Smooth muscle cell of the brain vasculature (primary cell): ENCODE measurements at places on chromosomes 3 and 15.

DNA sequence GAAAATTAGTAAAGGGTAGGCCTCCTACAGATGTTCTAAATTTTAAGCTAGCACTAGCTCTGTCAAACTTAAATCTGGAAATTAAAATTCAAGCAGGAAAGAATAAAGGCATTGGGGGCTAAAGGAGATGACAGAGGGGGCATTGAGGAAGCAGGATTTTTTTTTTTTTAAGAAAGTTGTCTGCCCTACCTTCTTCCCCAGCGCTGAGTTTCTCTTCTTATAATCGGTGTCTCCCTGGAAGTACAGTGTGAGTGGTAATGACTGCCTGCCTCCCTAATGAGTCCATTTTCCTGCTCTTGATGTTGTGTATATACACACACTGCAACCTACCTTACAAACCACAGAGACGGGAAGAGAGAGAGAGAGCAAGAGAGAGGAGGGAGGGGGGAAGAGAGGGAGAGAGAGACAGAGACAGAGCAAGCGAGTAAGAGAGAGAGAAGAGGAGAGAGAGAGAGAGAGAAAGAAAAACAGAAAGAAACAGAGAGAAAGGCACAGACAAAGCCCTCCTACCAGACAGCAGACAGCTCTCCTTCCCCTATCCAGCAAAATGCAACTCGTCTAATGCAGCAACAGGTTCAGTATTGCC, 47.0 kb downstream of the ZBTB20 start:
- no peak for DNase-seq

DNA sequence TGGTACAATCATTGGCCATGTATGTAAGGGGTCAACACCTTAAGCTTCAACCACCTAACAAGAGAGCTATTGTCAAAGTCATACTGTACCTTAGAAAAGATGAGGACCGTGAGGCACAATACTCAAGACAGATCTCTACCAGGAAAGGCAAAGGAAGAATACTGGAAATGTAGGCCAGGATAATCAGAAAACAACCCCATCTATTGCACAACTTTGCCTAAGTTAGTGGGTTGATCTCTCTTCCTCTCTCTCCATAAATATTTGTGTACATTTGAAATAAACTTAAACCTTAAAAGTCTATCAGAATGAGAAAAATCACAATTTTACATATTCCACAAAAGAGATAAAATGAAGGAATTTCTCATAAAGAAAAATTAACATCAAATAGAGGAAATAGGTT, 556.9 kb downstream of the MECOM start:
- no peak for DNase-seq

DNA sequence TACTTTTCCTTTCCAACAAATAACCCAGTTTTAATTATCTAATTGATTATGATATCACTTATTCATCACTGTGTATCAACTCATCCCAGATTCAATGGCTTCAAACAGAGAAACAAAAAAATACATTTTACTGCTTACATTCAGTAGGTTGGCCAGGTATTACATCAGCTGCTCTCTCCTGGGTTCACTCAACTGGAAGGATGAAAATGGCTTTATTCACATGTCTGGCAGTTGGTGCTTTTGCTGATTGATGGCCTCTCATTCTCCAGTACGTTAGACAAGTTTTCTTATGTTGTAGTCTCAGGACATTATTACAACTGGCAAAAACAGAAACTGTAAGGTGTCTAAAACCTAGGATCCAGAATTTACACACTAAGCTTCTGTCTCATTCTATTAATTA, 811.0 kb upstream of the ALCAM start:
- DNase-seq, result no peak

GRCh38 chr15:51887887-51888592, 58.6 kb downstream of the TMOD3 start:
- DNase-seq, result no peak

- no peak for DNase-seq
Measured at GRCh38 chr3:23356923-23357322, 153.8 kb downstream of the UBE2E2 start.

DNA sequence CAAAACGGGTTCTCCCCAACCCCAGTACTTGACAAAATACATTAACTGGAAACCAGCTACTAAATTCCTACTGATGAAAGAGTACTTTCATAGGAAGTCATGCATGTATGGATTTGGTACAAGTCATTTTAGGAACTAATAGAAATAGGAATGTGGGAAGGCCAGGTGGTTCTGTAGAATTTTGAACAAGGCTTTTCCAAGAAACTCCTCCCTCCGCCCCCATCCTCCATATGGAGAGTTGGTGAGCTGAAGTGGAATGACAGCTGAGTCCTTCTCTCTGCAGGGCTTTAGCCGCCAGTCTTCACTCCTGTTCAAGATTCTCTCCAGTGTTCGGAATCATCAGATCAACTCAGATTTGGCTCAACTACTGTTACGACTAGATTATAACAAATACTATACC, 33.2 kb downstream of the TUBGCP4 start:
- DNase-seq, result no peak

GRCh38 chr15:42404461-42405235, 45.3 kb downstream of the CAPN3 start:
- no peak for DNase-seq

GRCh38 chr3:12750223-12750622, 8.8 kb downstream of the TMEM40 start:
- no peak for DNase-seq

- no peak for DNase-seq
Measured at GRCh38 chr3:190486533-190486864, 27.4 kb upstream of the IL1RAP start.

DNA sequence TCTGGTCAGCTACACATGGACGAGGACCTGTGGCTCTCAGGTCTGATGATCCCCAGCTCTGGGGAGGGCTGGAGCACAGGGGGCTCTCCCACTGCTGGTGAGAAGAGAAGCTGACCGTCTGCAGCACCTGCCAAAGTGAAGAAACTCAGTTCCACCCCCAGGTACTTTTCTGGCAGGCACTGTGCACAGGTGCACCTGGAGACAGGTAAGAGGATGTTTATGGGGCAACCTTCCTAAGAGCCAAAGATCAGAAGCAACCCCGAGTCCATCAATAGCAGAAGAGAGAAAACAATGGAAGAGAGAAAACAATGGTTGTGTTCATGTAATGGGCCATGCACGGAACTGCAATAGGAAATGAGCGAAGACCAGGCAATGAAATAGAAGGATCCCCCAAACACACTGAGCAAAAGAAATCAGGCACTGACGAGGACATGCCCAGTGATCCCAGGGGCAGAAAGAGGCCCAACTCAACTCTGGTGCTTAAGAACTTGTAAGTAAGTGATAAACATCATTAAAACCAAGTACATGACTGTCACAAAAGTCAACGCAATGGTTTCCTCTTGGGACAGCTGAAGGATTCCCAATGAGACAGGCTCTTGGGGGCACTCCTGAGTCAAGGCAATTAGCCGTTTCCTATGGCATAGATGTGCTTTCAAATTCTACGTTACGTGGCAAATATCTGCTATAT, 95.0 kb upstream of the ALDH1A3 start:
- DNase-seq, result no peak

DNA sequence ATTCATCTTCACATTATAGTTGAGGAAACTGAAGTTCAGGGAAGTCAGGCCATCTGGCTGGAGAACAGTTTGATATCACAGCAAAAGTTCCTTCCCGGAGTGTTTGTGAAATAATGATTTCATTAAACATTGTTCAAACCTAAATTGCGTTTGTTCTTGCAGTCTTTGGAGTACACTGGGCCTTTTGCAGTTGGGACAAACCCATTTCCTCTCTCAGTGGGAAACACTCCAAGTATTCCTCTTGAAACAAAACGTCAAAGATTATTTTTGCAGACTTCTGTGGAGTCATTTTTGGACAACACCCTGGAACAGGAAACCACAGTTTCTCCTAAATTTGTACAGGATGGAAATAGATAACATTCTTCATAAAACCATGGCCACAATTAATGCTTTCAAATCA, 287.5 kb downstream of the PTPRG start:
- DNase-seq, result no peak
